ENCODE measurements at places on chromosomes 6 and 20.

DNA sequence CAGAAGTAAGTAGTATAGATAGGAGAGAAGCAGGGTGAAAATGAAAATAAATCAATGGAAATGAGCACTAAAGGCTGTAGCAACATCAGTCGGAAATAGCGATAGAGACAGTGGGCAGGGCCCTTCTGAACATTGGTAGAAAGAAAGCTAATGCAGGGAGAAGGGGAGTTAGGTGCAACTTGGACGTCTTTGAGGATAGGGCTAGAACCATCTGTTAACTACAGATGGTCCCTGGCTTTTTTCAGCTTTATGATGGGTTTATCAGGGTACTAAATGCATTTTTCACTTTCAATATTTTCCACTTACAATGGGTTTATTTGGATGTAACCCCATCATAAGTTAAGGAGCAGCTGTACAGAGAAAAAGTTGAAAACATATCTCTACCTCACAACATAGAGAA, 72.8 kb upstream of the CNR1 start:
- no peak for DNase-seq

DNA sequence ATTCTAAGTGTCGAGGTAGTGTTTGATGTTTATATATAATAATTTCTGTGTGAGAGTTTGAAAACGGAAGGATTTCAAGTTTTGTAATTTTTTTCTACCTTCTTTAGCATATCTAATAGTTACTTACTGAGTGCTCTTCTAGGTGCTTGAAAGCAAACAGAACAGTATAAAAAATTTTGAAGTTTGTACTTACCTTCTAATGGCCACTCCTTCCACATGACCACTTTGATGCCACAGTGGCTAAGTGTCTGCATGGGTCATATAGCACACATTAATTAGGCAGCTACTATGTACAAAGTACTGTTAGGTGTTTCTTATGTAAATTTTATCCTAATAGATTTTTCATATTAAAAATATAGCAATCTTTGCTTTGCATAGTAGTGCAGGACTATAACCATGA, 21.1 kb downstream of the RPRD1B start:
- DNase-seq: no peak

DNA sequence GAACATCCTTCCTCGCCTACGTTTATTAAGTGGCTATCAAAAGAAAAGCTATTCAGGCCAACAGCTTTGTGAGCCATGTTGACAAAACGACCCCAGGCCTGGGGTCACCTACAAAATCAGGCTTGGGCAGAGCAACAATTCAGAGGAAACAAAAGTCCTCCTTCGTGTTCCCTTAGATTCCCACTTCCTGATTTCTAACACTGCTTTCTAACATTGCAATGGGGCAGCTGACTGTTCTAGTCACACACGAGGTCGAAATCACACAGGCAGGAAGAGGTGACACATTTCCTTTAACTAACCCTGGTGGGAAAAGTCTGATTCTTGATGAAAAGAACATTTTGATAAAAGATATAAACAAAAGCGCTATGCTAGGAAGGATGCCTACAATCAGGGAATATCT, 31.9 kb downstream of the WDR27 start:
- DNase-seq: no peak

DNA sequence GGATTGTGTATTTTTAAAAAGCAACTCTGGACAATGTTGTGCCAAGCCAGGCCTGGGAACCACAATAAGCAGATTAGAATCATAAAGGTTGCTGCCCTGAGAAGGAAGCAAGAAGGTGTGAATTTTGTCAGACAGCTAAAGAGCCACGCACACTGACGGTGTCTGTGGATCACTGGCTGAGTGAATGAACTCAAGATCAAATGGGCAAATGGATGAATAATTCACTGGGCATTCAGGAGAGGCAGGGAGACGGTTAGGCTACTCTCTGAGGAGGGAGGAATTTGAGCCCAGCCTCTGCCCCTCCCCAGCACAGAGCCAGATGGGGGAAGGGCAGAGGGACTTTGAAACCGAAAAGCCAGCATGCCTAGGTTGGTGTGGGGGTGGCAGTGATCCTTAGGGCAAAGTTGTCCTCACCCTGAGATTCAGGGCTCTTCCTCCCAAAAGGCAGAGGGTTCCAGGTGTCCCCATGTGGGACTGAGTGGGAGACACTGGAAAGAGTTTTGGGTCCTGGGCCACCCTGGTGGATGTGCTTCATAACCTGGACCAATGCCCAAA, 19.5 kb upstream of the SLC22A7 start:
- peak; percentile 14 for DNase-seq

GRCh38 chr6:169766232-169766631, 14.8 kb downstream of the ERMARD start:
- DNase-seq: no peak

- DNase-seq: no peak
These were observed 6.0 kb upstream of the TJAP1 start for GRCh38 chr6:43471399-43471798.

- DNase-seq: no peak
These were observed 63.6 kb downstream of the F13A1 start for GRCh38 chr6:6256886-6257285.

- no peak for DNase-seq
These were observed 420 bp downstream of the CENPQ start for GRCh38 chr6:49463612-49463967.

- DNase-seq: peak; percentile 20
These were observed 4.9 kb upstream of the CD24 start for GRCh38 chr6:106979435-106979884.

DNA sequence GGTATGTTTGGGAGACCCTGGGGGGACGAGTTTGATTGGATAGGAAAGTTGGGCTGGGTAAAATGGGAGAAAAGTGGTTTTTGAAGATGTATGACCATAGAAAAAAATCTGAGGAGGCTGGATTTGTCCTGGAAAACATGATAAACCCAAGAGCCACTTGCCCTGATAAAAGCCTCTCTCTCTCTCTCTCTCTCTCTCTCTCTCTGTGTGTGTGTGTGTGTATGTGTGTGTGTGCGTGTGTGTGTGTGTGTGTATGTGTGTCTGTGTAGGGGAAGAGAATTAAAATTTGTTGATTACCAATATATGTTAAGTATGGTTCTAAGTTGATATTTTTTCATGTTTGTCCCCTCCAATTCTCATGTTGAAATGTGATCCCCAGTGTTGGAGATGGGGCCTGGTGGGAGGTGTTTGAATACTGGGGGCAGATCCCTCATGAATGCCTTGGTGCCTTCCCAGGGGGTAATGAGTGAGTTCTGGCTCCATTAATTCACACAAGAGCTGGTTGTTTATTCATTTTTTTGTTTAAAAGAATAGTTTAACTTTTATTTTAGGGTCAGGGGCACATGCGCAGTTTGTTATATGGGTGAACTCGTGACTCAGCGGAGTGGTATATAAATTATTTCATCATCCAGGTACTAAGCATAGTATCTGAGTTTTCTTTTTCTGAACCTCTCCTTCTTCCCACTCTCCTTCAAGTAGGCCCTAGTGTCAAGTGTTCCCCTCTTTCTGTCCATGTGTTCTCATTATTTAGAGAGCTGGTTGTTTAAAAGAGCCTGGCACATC, 208.8 kb downstream of the TFAP2B start:
- no peak for DNase-seq

DNA sequence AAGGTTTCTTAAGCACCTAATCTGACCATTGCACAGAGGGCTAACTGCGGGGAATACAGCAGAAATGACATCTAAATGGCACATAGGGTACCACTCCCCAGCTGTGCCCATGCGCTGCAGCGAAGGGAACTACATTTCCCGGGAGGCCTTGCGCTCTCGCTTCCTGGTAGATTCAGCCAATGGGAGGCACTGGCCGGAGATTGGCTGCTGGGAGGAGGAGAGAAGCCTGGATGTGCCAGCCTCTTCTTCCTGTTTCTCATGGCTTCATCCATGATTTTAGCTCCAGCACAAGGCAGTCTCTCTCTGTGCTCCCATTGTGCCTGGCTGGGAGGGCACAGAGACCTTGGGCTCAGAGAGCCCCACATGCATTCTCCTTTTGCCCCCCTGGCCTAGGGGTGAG, 101.7 kb upstream of the FOXA2 start:
- DNase-seq: peak; percentile 8

DNA sequence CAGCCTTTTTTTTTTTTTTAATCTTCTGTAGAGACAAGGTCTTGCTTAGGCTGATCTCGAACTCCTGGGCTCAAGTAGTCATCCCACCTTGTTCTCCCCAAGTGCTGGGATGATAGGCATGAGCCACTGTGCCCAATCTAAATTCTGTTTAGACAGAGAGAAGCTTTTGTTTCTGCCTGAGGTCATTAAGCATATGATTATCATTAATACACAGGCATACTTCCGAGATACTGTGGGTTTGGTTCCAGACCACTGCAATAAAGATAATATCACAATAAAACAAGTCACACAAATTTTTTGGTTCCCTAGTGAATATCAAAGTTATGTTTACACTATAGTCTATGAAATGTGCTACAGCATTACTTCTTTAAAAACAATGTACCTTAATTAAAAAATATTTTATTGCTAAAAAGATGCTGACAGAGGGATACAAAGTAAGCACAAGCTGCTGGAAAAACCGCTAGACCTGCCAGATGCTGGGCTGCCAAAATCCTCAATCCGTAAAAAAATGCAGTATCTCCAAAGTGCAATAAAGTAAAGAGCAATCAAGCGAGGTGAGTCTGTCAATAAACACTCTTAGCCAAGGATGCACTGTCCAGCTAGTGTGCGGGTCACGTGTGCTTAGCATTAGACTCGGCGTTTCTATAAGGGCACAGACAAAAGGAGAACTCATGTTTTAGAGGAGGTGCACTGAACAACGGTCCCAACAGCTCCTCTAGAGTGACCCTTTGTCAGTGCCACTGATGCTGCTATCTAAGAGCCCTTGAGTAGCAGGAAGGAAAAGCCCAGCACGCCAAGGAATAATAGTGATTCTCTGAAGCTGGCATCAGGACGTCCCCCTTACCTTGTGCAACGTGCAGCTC, 16.1 kb downstream of the TXNDC5 start:
- peak; percentile 31 for DNase-seq

DNA sequence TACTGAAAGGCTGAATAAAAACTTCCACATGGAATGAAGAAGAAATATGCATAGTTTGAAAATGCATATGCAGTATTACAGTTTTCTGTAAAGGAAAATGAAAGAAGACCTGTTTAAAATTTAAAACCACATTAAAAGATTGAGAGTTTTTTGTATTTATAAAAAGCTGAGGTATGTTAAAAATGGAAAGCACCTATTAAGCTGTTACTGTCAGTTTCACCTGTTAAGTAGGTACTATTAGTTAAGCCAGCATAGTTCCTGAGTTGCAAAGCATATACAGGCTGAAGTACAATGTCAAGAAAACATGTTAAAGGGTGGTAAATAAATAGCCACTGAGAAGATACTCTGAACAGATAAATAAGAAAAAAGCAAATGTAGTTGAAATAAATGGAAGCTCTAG, 69.9 kb downstream of the ATXN1 start:
- DNase-seq: no peak

DNA sequence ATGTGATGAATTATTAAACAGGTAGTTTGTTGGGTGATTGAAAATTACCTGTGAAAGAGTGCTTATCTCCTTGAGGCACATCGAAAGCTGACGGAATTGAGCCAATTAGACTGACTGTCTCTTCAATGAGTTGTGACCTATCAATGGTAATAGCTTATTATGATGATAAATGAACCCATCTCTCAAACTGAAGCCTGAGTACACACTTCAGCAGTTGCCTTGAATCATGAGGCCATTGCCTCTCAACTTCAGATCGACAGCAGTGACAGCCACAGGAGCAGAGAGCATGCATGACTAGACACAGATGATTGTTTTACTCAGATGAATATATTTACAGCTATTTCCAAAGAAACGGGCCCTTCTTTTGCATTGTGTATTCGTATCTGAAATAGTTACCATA, 323.9 kb downstream of the LAMA2 start:
- no peak for DNase-seq

- DNase-seq: peak; percentile 72
These were observed 155.5 kb upstream of the DST start for GRCh38 chr6:56798163-56798562.

GRCh38 chr6:123203928-123204327, 207.9 kb downstream of the CLVS2 start:
- no peak for DNase-seq

DNA sequence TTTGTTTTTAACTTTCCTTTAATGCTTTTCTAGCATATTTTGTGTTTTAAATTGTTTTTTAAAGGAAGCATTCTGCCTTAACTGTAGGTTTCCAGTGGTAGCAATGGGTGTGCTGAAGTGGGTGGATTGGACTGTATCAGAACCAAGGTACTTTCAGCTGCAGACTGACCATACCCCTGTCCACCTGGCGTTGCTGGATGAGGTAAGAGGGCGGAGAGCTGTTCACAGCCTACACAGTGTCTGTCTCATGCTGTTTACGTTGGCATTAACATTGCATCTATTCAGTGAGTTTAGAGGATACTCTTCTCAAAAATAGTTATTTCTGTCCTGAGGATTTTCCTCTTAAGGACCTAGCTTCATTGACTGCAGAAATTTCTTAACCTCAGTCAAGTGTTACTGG, 11.9 kb downstream of the NELFCD start:
- no peak for DNase-seq

DNA sequence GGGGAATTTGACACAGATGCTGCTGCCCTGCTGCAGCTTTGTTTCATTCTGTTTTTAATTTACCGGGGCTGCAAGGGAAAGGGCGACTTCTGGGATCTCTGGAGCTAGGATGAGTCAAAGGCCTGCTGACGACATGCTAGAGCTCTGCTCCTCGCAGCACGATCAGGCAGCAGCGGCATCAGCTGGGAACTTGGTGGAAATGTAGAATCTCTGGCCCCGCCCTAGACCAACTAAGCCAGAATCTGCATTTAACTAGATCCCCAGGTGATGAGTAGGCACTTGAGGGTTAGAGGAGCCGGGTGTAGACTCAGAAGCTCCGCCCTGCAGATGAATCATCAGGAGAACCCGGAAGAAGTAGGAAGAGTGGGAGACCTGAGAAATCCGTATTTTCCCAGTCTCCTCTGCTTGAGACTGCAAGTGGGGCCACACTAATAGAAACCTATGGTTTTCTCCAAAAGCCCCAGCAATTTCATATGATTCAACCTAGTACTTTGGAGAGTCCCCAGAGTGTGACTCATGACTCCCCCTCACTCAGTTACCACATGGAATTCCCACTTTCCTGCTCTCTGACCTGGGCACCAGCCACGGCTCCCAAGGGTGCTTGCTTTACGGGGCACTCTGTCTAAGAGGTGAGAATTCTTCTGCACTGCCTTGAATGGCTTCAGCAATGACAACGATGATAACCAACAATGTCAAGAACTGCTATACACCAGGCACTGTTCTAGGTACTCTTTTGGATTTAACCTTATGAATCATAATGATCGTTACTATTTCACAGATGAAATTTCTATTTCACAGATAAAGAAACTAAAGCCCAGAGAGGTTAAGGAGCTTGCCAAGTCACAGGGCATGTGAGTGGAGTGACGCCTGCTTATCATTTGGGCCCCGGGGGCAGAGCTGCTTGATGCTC, 18.1 kb downstream of the TUBB2B start:
- peak; percentile 95 for DNase-seq
